Stimulated activated CD4-positive, alpha-beta T cell treated with anti-CD3 and anti-CD28 coated beads, Interleukin-15, amount 100 ng/mL, for 1 hour (primary cell): ENCODE measurements at places on chromosomes 13 and 19.

DNA sequence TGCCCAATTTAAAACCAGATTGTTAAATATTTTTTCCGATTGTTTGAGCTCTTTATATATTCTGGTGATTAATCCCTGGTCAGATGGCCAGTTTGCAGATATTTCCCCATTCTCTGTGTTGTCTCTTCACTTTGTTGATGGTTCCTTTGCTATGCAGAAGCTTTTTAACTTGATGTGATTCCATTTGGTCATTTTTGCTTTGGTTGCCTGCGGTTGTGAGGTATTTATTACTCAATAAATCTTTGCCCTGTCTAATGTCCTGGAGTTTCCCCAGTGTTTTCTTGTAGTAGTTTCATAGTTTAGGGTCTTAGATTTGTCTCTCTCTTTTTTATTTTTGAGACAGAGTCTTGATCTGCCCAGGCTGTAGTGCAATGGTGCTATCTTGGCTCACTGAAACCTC lies 23.8 kb upstream of the LMO7 start:
- no peak for DNase-seq

DNA sequence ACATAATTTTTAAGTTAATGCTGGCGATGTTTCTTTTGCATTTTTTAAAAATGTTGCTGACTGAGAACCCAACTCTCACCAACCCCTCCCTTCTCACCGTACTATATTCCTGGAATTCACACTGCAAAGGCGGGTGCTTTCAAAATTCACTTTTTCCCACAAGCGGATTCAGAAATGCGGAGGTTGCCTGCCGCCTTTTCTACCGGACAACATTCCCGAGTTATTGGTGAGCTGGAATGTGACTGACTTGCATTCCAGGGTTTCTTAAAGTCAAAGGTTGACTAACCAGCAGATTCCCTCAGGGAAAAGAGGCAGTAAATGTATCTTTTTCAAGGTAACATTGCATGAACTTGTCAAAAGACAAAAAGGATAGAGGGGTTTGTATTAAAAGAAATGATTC lies 113.3 kb downstream of the RAB20 start:
- DNase-seq: no peak

DNA sequence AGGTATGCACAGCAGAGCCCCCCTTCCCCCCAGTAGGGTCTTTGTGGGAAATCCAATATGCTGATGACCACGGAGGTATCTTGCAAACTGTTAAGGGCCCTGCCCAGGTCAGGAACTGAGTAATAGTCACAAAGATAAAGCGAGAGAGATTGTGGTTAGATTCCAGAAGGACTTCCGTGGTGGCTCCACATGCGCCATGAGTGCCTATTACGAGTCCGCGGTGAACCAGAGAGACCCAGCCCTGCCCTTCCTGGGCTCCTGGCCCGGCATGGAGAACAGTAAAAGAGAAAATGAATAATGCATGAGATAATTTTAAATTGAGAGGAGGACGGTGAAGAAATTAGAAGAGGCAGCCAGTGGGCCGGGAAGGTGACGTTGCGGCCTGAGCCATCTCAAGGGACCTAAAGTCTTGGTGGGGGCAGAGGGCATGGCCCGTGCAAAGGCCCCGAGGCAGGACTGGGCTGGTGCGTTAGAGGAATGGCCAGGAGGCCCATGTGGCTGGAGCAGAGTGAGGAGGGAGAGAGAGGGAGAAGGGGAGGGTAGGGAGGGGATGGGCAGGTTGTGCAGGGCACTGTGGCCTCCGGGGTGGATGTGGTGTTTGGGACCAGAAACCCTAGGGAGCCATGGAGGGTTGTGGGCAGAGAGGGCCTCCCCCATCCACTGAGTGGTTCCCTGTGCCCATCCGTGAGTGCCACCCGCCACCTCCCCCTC lies 46.6 kb upstream of the NFIC start:
- DNase-seq: no peak

DNA sequence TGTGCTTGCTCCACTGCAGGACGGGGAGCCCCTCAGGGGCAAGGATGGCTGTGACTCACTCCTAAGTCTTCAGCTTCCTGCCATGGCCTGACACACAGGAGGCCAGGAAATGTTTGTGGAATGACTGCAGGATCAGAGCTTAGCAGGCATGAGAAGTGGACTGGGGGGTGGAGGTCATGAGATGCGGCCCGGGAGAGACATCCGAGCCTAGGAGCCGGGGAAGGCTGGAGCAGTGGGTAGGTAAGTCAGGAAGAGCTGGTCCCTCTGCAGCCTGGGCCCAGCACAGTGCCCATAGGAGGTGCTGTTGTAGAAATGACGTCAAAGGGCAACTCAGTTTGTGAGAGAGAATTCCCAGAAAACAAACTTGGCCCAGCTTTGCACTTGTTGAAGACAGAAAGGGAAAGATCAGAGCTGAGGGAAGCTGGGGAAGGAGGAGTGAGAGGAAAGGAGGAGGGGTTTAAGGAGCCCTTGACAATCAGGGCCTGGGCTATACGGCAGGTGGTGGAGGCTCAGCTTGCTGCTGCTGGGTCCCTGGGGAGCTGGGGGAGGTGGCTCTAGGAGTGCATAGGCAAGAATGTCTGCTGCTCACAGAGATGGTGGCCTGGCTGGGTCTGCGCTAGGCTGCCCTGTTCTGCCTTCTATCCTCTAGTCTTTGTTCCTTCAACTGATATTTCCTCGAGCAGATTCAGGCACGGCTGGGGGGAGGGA lies 18.5 kb downstream of the POU2F2 start:
- no peak for DNase-seq

GRCh38 chr13:34048652-34049051 lies 230.7 kb downstream of the RFC3 start:
- DNase-seq: no peak

GRCh38 chr13:99403458-99403971 lies 96.3 kb upstream of the GPR183 start:
- DNase-seq: no peak

GRCh38 chr13:19185086-19185864 lies 3.7 kb upstream of the TUBA3C start:
- no peak for DNase-seq

- no peak for DNase-seq
Observed at GRCh38 chr13:62593804-62594203, 1178.2 kb upstream of the PCDH20 start.

GRCh38 chr19:3821857-3822364 lies 35.7 kb upstream of the MATK start:
- DNase-seq: peak; percentile 88

- DNase-seq: no peak
Observed at GRCh38 chr19:57664269-57665127, 4.2 kb upstream of the ZSCAN4 start.

GRCh38 chr19:6856749-6857372 lies 30.5 kb upstream of the ADGRE1 start:
- no peak for DNase-seq

DNA sequence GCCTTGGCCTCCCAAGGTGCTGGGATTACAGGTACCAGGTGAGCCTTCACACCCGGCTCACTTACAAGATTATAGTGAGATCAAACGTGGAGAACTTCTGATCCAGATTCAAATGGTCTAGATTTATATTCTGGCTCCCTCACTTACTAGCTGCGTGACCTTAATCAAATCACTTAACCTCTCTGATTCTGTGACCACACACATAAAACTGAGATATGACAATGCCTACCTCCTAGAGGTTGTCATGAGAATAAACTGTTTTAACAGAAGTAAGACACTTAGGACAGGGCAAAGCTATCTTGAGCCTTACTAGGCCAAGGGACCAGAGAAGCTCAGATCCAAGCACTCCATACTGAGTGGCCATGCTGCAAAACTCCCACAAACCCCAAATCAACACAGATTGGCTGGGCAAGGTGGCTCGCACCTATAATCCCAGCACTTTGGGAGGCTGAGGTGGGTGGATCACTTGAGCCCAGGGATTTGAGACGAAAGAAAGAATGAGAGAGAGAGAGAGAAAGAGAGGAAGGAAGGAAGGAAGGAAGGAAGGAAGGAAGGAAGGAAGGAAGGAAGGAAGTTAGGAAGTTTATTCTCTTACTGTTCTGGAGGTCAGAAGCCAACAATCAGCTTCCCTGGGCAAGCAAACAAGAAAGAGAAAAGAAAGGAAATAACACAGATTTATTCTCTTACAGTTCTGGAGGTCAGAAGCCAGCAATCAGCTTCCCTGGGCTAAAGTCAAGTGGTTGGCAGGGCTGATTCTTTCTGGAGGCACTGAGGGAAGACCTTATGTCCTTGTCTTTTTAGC lies 46.1 kb upstream of the MAP3K10 start:
- DNase-seq: no peak

DNA sequence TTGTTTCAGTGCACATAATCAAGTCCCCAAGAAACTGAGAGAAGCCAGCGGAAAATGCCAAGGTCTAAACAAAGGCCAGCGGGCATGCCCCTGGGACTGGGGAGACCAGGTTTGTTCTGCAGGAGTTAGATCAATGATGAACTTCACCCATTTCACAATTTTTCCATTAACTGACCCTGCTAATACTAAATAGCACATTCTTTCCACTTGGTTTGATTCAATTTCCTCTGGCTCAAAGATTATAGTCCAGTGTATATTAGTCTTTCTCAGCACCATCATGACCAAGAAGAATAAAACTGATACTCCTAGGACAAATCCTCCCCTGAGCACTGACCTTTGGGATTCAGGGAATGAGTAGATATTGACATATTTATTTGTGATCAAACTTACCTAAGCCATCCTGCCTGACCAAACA lies 66.4 kb downstream of the MBNL2 start:
- no peak for DNase-seq

GRCh38 chr13:102017248-102017647 lies 384.6 kb downstream of the FGF14 start:
- no peak for DNase-seq

- no peak for DNase-seq
Observed at GRCh38 chr19:45650722-45651121, 11.5 kb upstream of the EML2 start.

GRCh38 chr19:40620161-40620485 lies 19.0 kb downstream of the LTBP4 start:
- no peak for DNase-seq

GRCh38 chr13:30364133-30364532 lies 56.8 kb upstream of the KATNAL1 start:
- DNase-seq: no peak

DNA sequence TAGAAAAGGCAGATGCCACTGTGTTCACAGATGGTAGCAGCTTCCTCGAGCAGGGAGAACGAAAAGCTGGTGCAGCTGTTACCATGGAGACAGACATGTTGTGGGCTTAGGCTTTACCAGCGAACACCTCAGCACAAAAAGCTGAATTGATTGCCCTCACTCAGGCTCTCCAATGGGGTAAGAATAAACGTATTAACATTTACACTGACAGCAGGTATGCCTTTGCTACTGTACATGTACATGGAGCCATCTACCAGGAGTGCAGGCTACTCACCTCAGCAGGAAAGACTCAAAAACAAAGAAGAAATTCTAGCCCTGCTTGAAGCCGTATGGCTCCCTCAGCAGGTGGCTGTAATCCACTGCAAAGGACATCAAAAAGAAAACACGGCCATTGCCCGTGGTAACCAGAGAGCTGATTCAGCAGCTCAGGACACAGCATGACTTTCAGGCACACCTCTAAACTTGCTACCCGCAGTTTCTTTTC lies 197.7 kb downstream of the ZNF737 start:
- DNase-seq: no peak

GRCh38 chr19:15123900-15124299 lies 16.7 kb downstream of the SYDE1 start:
- DNase-seq: no peak

GRCh38 chr19:45217957-45218334 lies 27.3 kb downstream of the EXOC3L2 start:
- no peak for DNase-seq

DNA sequence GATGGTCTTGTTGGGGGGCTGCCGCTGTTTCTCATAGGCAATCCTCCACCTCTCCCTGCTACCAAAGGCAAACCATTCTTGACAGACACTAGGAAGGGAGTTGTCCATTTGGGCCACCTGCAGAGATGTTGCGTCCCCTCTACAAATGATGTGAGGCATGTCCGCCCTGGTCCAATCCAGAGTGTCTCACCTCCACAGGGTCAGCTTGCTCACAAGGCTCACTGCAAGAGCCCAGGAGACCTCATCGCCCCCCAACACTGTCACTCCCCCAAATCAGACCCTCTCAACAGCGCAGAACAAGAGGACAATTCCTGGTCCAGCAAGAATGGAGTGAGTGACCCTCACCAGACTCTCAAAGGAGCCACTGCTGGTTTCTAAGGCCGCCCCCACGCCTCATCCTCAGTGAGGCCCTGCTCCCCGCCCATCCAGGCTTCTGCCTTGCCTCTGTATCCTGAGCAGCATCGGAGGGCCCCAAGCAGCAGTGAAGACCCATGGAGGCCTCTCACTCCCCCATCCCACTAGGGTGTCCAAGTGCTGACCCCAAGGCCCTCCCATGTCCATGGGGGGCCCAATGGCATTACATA lies 6.5 kb downstream of the HNRNPL start:
- no peak for DNase-seq

- DNase-seq: no peak
Observed at GRCh38 chr19:45100201-45100600, 7.2 kb downstream of the PPP1R37 start.

- DNase-seq: no peak
Observed at GRCh38 chr13:39224671-39225240, 186.5 kb downstream of the NHLRC3 start.

- DNase-seq: no peak
Observed at GRCh38 chr13:44263751-44264620, 109.6 kb upstream of the SERP2 start.

DNA sequence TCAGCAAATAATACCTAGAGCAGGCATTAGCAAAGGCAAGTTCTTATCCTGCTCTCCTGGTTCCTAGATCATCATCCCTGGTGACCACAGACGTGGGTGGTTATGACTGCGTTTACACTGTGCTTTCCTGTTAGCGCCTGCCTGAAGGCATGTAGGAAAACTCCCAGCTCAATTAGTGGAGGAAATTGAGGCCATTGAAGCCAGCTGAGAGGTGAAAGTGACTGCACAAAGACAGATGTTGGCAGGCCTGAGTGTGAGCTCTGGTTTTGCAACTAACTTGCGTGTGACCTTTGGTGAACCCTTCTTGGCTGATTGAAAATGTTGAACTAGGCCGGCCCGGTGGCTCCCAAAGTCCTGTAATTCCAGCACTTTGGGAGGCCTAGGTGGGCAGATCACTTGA lies 17.5 kb upstream of the NWD1 start:
- no peak for DNase-seq

- no peak for DNase-seq
Observed at GRCh38 chr13:41915081-41915480, 45.8 kb downstream of the VWA8 start.

DNA sequence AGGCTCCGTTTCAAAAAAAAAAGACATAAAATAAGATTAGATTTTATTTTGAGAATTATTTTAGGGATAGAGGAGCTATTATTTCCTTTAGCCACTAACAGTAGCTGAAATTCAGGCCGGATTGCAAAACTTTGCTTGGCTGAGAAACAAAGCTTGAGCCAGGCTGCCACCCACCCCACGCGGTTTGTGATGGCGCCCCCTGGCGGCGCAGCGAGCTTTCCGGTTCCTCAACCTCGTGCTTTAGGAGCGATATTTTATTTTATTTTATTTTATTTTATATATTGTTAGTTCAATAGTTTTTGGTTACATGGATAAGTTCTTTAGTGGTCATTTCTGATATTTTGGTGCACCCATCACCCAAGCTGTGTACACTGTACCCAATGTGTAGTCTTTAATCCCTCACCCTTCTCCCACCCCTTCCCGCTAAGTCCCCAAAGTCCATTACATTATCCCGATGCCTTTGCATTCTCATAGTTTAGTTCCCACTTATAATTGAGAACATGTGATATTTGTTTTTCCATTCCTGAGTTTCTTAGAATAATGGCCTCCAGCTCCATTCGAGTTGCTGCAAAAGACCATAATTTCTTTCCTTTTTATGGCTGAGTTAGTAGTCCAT lies 19.8 kb upstream of the CEACAM4 start:
- DNase-seq: no peak

GRCh38 chr19:45016388-45017314 lies 15.4 kb downstream of the RELB start:
- DNase-seq: peak; percentile 31

GRCh38 chr13:26895081-26895807 lies 134.7 kb upstream of the GPR12 start:
- DNase-seq: no peak
